Right ventricle myocardium inferior (tissue), 1 donor: ENCODE measurements at places on chromosomes 11 and 22. TPM values are rescaled to one million over a fixed set of nuclear protein-coding genes. Genes with fewer than 3 reads are reported as not detected.
A peak's percentile ranks its signal among the peaks of the same experiment; 100 is the strongest.

GRCh38 chr11:125401235-125401634, 94.8 kb downstream of the FEZ1 start:
- DNase-seq: no peak

The NXPE4 gene
- total RNA-seq: not detected

DNA sequence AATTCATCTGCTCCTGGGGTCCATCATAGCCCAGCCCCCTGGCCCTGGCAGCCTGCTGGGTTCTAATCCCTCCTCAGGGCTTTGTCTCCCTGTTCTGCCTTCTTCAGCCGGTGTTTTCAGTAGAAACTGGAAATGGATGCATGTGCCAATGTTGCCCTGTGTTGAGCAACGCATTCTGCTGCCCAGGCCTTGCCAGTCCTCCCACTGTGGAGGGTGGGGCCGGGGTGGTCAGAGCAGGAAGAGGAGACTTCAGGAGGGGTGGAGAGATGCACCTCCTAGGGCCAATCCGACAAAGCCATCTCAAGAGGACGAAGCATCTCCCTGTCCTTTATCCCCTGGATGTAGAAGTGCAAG, 27.6 kb upstream of the ZBTB16 start:
- DNase-seq: no peak

- DNase-seq: no peak
These were observed 192.6 kb upstream of the PITPNB start for GRCh38 chr22:28111501-28112189.

GRCh38 chr11:15027956-15028355, 45.4 kb upstream of the CALCB start:
- DNase-seq: no peak

GRCh38 chr11:46352063-46352841, 5.0 kb downstream of the DGKZ start:
- DNase-seq: peak; percentile 77

DNA sequence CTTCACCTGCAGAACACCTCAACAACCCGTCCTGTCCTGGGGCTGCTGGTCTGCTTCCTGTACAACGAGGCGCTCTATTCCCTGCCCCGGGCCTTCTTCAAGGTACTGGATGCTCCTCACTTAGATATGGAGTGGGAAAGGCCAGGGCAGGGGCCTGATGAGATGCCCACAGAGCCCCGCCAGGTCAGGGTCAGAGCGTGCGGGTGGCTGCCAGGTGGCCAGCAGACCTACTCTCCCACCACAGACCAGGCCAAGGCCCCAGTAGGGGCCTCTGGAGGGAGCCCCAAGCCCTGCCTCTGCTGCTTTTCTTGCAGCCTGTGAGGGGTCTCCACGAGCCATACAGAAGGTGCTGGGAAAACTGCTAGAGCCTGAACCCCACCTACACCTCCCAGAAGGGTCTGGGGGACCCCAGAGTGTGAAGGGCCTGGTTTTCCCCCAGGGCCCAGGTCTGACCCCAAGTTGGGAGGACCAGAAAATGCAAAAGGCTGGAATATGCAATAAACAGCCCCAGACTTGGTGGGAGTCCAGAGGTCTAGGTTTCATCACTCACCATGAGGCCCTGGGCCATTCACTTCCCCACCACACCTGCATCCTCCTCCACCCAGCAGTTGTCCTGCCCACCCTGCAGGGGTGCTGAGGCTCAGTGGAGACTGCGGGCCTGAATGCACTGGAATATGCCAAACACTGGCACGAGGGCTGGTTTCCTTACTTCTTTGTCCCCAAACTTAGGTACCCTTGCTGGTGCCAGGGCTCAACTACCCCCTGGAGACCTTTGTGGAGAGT, 14.7 kb downstream of the ZDHHC24 start:
- DNase-seq: no peak

The SYT8 gene
- not detected for total RNA-seq

DNA sequence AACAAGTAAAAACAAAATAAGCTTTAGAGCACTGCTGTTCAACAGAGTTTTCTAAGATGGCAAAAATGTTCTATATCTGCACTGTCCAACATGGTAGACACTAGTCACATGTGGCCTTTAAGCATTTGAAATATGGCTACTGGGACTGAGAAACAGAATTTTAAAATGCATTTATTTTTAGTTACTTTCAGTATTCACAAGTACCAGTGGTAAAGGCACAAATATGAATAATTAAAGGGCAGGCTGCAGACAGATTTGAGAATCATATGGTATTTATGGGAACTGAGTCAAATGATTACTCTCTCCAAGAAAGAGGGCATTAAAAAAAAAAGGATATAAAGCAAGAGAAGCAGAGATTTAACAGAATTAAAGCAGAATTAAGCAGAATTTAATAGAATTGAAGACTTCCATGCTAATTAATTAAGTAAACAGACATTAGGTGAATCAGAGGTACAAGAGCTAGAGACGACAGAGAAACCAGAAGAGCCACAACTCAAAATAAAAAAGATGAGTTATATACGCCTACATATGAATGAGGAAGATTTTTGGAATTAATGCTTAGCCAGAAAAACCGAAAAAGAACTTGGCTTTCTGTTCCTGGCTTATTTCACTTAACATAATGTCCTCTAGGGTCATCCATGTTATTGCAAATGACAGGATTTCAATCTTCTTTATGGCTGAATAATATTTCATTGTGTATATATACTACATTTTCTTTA, 160.4 kb downstream of the ATG16L2 start:
- no peak for DNase-seq

DNA sequence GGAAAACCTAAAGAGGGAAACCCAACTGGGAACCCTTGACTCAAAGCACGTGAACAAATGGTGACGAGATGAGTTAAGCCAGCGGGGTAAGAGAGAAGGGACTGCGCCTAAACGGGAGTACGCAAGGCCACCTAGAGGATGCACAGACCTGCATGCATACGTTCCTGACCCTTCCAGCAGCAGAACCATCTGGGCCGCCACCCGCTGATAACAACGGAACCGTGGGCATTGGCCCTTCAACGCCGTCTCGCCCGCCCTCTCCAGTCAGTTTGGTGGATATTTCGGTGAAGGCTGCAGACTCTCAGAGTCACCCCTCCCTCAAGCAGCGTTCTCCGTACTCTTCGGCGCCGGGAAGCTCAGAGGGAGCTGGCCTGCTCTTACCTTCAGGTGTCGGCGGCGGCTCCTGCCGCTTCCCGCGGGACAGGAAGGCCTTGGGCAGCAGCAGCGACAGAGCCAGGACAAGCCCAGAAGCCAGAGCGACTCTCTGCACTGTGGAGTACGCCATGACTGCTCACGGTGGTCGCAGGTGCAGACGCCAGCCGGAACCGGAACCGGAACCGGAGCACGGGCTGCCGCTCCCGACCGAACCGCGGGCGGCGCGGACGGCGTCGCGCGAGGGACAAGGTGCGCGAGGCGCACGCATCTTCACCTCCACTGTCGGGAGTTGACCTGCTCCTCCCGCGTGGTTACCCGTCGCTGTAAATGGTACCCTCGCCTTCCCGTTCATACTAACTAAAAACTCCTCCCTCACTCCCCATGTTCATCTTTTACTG, at the start of gene RIC3:
Gene RIC3, minus strand, starts transcription at position 541 of the 773 bp plus-strand sequence. Its CDS starts 36 bp downstream, at position 505.
- DNase-seq: no peak

The CRYBB3 gene
- total RNA-seq: not detected

- DNase-seq: no peak
These were observed 27.9 kb downstream of the LINC01488 start for GRCh38 chr11:69509381-69509780.

The NLRX1 gene
- total RNA-seq: 32.4 TPM

DNA sequence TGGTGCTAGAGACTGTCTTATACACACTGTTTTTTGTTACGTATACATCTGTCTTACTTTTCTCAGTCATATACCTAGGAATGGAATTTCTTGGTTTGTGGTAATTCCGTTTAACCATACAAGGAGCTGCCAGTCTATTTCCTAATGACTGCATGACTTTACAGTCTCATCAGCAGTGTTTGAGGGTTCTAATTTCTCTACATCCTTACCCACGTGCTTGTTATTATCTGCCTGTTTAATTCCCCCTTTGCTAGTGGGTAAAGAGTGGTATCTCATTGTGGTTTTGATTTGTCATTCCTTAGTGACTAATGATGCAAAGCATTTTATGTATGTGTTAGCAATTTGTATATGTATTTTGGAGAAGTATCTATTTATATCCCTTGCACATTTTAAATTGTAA, 1008.0 kb downstream of the FAM181B start:
- DNase-seq: no peak

DNA sequence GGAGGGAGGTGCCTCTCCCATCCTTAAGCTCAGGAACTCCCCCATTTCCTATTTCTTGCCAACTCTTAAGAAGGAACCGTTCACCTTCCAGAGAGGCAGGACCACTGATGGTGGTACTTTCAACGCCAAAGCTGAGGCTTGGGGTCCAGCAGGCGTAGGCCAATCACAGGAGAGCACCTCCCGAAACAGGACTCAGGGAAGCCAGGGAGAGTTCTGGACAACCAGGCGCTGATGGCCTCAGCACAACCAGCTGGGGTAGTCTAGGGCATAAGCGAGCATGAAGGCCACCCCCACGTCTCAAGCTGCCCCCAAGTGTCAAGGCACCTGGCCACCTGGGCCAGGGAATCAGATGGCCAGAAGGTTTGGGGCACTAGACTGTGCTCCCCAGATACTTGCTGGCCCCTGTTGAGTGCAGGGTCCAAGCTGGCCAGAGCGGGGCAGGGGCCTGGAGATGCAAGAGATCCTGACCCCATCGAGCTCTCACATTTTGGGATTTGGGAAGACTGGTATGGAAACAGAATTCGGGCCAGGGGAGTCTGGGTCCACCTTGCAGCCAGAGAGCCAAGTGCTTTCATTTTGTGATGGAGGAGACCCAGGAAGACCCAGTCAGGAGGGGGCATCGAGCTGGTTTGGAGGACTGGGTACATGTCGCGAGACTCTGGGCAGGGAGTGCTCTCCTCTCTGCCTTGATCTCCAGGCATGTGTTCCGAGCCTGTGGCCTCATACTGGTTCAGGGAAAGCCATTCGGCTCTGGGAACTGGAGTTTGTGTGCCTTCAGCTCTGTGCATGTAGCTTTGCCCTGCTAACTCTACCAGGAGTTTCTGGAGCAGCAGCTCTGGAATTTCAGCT, 926 bp downstream of the CD6 start:
- DNase-seq: no peak

The GPHA2 gene
- not detected for total RNA-seq

The CHST1 gene
- 3.2 TPM for total RNA-seq

GRCh38 chr22:23393721-23394320, 186.3 kb downstream of the IGLL1 start:
- DNase-seq: peak; percentile 64

The SLC1A2 gene
- total RNA-seq: 3.8 TPM

DNA sequence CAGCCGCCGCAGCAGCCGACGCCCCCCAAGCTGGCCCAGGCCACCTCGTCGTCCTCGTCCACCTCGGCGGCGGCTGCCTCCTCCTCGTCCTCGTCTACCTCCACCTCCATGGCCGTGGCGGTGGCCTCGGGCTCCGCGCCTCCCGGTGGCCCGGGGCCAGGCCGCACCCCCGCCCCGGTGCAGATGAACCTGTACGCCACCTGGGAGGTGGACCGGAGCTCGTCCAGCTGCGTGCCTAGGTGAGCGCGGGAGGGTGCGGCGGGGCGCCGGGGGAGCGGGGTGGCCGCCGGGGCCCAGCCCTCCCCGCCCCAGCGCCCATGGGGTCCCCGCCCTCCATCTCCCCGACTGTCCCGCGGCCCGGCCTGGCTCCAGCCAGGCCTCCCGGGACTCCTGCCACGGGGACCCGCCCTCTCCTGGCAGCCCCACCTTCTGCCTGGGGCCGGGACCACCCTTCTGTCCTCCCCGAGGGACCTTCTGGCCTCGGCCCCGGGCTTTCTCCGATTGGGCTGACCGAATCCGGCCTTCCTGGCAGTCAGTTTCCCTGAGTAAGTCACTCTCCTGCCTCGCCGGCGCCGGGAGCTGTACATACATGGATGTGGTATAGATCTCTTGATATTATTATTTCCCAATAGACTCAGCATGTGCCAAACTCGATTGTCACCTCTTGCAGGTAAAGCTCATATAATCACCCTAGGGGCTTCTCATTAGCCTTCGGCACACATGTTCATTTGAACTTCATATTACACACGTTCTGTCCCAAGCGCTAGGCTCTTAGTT, 720 bp downstream of the PACS1 start:
- peak; percentile 86 for DNase-seq

GRCh38 chr22:39706376-39707140, 136.0 kb downstream of the CACNA1I start:
- DNase-seq: peak; percentile 65

The C11orf68 gene
- total RNA-seq: 38.5 TPM

GRCh38 chr11:12783765-12784164, 109.5 kb downstream of the TEAD1 start:
- DNase-seq: no peak

DNA sequence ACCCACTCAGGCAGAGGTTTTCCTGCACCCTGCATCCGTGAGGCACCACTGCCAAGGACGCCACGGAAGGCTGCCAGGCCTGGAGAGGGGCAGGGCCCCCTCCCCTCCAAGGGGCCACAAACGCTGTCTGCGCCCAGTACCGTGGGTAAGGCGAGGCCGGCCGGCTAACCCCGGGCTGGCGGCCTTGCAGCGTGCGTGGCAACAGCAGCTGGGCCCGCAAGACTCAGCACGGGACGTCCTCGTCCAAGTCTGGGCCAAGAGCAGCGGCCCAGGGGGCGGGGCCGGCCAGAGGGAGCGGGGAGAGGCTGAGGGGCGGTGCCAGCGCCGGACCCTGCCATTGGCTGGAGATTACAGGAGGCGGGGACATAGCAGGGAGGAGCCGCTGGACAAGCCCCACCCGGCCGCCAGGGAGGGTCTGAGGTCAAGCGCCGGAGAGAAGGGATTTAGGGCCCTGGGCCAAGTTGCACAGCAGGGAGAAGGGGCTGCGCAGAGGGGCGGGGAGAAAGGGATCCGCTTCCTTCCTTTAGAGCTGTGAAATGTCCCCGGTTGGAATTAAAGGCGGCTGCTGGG, 16.0 kb downstream of the SLC43A1 start:
- peak; percentile 99 for DNase-seq

DNA sequence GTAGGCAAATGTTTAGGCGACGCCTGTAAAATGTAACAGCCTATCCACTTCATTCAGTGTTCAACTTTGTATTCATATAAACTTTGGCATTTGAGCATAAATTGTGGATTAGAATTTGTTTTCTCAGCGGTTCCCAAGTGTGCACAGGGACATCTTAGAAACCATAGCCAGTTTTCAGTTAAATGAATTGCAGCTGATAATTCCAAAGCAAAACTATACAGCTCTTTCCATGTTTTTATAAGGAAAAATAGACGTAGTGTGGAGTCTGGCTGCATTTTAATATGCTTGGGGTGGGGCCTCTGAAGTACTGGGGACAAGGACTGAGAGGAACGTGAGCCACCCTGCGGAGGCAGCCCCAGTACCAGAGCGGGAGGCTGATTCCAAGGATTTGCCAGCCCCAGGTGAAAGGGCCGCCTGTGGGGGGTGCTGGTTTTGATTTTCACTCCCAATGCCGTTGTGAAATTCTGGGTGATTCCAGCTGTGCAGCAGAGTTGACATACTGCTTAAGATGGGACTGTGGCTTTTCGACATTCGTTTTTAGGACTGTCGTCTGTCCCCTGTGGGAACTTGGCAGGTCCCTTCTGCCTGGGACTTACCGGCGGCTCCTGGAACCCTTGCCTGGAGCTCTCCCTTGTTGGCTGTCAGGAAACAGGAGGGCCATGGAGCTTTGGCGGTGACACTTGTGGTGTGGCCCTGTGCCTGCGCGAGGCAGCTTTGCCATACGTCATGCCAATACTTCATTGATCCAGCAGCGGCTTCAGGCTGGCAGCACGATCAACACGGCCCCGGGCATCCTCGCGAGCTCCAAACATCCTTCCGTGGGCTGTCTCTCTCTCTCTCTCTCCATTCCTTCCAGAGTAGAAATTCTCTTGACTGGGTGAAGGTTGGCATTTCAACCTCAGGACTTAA, 370.9 kb downstream of the TBC1D22A start:
- no peak for DNase-seq
